ENCODE measurements at places on chromosomes 3 and 15. TPM values are rescaled to one million over a fixed set of nuclear protein-coding genes. Genes with fewer than 3 reads are reported as not detected.

- peaks cover 76% of the 10 kb centered on the region for H3K4me1 ChIP-seq
- H3K27ac ChIP-seq: peak overlapping the region; percentile 87
- no peak overlapping the region for H3K4me3 ChIP-seq
- H3K27me3 ChIP-seq: no peaks in the 10 kb centered on the region
Measured at GRCh38 chr15:65072617-65073016, 3.9 kb upstream of the KBTBD13 start.

Gene TLR9
- 0.06 TPM for polyA plus RNA-seq

DNA sequence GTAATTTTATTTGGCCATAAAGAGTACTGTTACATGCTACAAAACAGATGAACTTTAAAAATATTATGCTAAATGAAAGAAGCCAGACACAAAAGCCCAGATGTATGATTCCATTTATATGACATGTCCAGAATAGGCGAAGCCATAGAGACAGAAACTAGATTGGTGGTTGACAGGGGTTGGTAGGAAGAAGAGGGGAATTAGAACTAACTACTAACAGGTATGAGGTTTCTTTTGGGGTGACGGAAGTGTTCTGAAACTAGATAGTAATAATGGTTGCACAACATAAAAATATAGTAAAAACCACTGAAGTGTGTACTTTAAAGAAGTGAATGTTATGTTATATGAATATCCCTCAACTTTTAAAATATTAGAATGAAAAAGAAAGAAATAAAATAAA, 66.1 kb downstream of the GBE1 start:
- no peaks in the 10 kb centered on the region for H3K27me3 ChIP-seq
- no peak for DNase-seq
- H3K36me3 ChIP-seq: peaks cover 10% of the 10 kb centered on the region
- no peak overlapping the region for H3K4me3 ChIP-seq
- H3K4me1 ChIP-seq: no peaks in the 10 kb centered on the region
- no peak overlapping the region for H3K27ac ChIP-seq

GRCh38 chr3:194536871-194537637, 50.3 kb upstream of the ATP13A3 start:
- DNase-seq: peak; percentile 30
- H3K4me1 ChIP-seq: peaks cover 12% of the 10 kb centered on the region
- H3K27me3 ChIP-seq: no peaks in the 10 kb centered on the region
- no peak overlapping the region for H3K4me3 ChIP-seq

- H3K27ac ChIP-seq: no peak overlapping the region
- H3K36me3 ChIP-seq: no peaks in the 10 kb centered on the region
- H3K4me1 ChIP-seq: no peaks in the 10 kb centered on the region
Measured at GRCh38 chr3:101069901-101070798, 76.9 kb upstream of the ABI3BP start.

- H3K36me3 ChIP-seq: no peaks in the 10 kb centered on the region
- no peaks in the 10 kb centered on the region for H3K4me1 ChIP-seq
- DNase-seq: no peak
Measured at GRCh38 chr15:41995476-41995855, 23.1 kb upstream of the EHD4 start.

Gene GASK1A
- polyA plus RNA-seq: 0.48 TPM

Gene SCAANT1
- polyA plus RNA-seq: not detected

- DNase-seq: no peak
- no peak overlapping the region for H3K27ac ChIP-seq
- no peak overlapping the region for H3K4me3 ChIP-seq
- H3K27me3 ChIP-seq: no peaks in the 10 kb centered on the region
Measured at GRCh38 chr3:15348246-15348645, 15.9 kb upstream of the SH3BP5 start.

Gene RTF1
- 10.8 TPM for polyA plus RNA-seq

Gene OSTN
- not detected for polyA plus RNA-seq

GRCh38 chr15:53397041-53397616, 362.3 kb downstream of the WDR72 start:
- H3K27ac ChIP-seq: no peak overlapping the region
- H3K27me3 ChIP-seq: no peaks in the 10 kb centered on the region
- H3K36me3 ChIP-seq: no peaks in the 10 kb centered on the region
- no peaks in the 10 kb centered on the region for H3K4me1 ChIP-seq
- H3K4me3 ChIP-seq: no peak overlapping the region
- no peak for DNase-seq

Gene LRTM1
- not detected for polyA plus RNA-seq

Gene UPK1B
- not detected for polyA plus RNA-seq

- no peaks in the 10 kb centered on the region for H3K4me1 ChIP-seq
- no peak overlapping the region for H3K27ac ChIP-seq
- H3K27me3 ChIP-seq: no peaks in the 10 kb centered on the region
- H3K4me3 ChIP-seq: no peak overlapping the region
- H3K36me3 ChIP-seq: no peaks in the 10 kb centered on the region
- no peak for DNase-seq
Measured at GRCh38 chr15:79644091-79644490, 212.0 kb downstream of the MINAR1 start.

- H3K36me3 ChIP-seq: no peaks in the 10 kb centered on the region
- H3K27ac ChIP-seq: no peak overlapping the region
- no peak for DNase-seq
- peaks cover 2% of the 10 kb centered on the region for H3K4me1 ChIP-seq
Measured at GRCh38 chr3:10242182-10243065, 5.8 kb upstream of the TATDN2 start.

DNA sequence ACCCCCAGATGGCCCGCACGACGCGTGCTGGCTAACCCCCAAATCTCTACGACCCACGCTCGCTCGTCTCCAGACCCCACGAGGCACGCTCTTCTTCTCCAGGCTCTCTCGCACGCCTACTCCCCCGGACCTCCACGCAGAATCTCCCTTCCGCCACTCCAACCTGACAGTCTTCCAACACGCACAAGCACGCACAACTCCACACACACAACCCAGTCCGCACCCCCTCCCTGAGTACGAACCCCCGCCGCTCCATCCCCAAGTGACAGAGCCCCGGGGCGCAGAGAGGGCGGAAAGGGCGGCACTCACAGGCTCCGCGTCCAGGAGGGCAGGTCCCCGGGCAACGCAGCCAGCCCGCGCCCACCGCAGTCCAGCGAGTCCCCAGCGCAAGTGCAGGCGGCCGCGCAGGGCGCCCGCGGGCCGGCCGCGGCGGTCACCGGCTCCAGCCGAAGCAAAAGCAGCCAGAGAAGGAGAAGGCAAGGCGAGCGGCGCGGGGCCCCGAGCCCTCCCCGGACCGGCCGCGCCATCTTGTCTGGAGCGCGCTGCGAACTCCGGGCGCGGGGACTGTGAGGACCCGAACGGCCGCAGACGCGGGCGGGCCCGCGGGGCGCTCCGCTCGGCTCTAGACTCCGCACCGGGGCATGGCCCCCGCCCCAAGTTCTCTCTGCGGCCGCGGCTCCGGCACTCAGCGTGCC, 794 bp downstream of the LRIG1 start:
- peak; percentile 48 for DNase-seq
- H3K27ac ChIP-seq: peak overlapping the region; percentile 94
- H3K4me1 ChIP-seq: peaks cover 4% of the 10 kb centered on the region
- H3K27me3 ChIP-seq: no peaks in the 10 kb centered on the region
- no peaks in the 10 kb centered on the region for H3K36me3 ChIP-seq
- H3K4me3 ChIP-seq: peak overlapping the region; percentile 90

Gene BFSP2
- 0.17 TPM for polyA plus RNA-seq

DNA sequence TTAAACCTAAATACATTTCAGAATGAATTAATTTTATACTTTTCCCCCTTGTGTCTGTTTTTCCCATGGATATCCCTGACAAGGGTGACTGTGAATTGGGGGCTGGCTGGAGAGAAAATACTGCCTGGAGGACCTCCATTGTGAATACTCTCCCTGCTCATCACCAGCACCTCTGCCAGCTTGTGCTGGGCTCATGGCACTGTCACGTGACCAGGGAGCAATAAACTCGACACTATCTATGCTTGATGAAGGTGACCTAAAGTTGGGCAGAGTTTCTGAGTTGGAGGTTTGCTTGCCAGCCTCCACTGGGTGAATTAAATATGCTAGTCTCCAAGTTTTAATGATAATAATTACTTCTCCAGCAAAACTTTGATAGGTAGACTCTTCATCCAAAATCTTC, 189.5 kb downstream of the SPATA16 start:
- DNase-seq: no peak
- no peaks in the 10 kb centered on the region for H3K4me1 ChIP-seq
- H3K27me3 ChIP-seq: no peaks in the 10 kb centered on the region

Gene LRRIQ4
- not detected for polyA plus RNA-seq

DNA sequence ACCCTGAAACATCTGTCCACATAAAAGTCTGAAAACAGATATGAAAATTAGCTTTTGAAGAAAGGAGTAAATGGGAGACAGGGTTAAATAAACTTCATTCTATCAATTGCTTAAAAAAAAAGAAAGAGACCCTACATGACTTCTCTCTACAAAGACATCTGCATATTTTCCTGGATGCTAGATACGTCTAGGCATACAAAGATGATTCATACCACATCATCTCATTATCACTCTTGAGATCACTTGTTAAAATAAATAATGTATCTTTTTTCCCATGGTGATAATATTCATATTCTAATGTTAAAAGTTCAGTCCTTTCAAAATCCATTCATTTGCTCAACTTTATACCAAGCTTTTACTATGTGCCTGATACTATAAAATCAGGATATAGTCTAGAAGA, 295.8 kb downstream of the MAGI1 start:
- H3K4me1 ChIP-seq: peaks cover 7% of the 10 kb centered on the region
- no peaks in the 10 kb centered on the region for H3K36me3 ChIP-seq
- DNase-seq: no peak
- H3K4me3 ChIP-seq: no peak overlapping the region

GRCh38 chr15:76391847-76392246, 55.3 kb downstream of the ISL2 start:
- no peaks in the 10 kb centered on the region for H3K36me3 ChIP-seq
- DNase-seq: no peak
- no peaks in the 10 kb centered on the region for H3K27me3 ChIP-seq
- no peaks in the 10 kb centered on the region for H3K4me1 ChIP-seq
- no peak overlapping the region for H3K4me3 ChIP-seq

DNA sequence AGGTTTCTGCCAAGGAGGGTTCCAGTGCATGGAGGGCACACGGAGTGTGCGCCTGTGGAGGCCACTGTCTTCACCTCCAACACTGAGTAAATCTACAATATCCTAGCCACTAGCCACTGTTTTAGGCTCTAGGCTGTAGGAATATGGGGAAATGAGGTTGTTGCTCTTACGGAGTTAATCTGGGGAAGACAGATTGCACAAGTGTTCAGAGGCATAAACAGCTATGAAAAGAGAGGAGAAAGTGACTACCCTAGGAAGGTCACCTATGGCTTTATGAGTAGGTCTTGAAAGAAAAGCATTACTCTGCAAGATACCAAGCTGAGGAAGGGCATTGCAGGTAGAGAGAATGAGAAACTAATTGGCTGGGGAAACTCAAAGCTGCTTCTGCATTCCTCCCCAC, 85.7 kb downstream of the CYP19A1 start:
- no peaks in the 10 kb centered on the region for H3K36me3 ChIP-seq
- H3K4me3 ChIP-seq: no peak overlapping the region
- H3K27ac ChIP-seq: no peak overlapping the region
- H3K4me1 ChIP-seq: no peaks in the 10 kb centered on the region
- no peaks in the 10 kb centered on the region for H3K27me3 ChIP-seq

- no peak overlapping the region for H3K27ac ChIP-seq
- no peaks in the 10 kb centered on the region for H3K36me3 ChIP-seq
- H3K27me3 ChIP-seq: no peaks in the 10 kb centered on the region
- no peaks in the 10 kb centered on the region for H3K4me1 ChIP-seq
- DNase-seq: no peak
Measured at GRCh38 chr3:175486255-175486654, 627.1 kb downstream of the NAALADL2 start.

Gene TBCCD1
- 5.7 TPM for polyA plus RNA-seq

DNA sequence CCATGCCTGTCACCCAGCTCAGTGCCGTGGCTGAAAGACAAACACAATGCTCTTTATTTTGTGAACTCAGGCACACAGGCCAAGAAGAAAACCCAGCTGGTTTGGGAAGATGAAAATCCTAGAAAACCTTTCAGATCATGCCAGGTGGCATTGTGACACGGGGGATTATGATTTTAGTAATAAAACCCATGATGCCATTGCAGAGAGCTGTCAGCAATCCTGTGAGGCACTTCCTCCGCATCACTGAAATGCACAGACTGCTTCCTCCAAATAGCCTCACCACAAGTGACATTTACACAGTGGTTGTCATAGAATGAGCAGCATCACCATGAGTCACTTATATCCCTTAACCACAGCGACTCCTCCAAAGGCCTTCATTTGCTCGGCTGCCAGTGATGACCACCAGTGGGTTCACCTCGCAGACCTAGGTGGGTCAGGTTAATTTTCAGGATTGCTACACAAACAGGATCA, 22.7 kb downstream of the ABHD6 start:
- peaks cover 44% of the 10 kb centered on the region for H3K36me3 ChIP-seq
- no peak overlapping the region for H3K4me3 ChIP-seq
- H3K27me3 ChIP-seq: no peaks in the 10 kb centered on the region
- no peak for DNase-seq
- no peaks in the 10 kb centered on the region for H3K4me1 ChIP-seq

GRCh38 chr15:40443846-40444245, 3.1 kb downstream of the BAHD1 start:
- DNase-seq: no peak
- H3K4me3 ChIP-seq: no peak overlapping the region
- H3K27ac ChIP-seq: no peak overlapping the region
- peaks cover 9% of the 10 kb centered on the region for H3K4me1 ChIP-seq

- no peaks in the 10 kb centered on the region for H3K27me3 ChIP-seq
- H3K36me3 ChIP-seq: peaks cover 21% of the 10 kb centered on the region
- no peak overlapping the region for H3K27ac ChIP-seq
- H3K4me1 ChIP-seq: peaks cover 25% of the 10 kb centered on the region
- no peak for DNase-seq
Measured at GRCh38 chr3:38018296-38019266, 10.9 kb downstream of the PLCD1 start.
